ENCODE measurements at places on chromosomes 1 and 21. TPM values are rescaled to one million over a fixed set of nuclear protein-coding genes. Genes with fewer than 3 reads are reported as not detected.

DNA sequence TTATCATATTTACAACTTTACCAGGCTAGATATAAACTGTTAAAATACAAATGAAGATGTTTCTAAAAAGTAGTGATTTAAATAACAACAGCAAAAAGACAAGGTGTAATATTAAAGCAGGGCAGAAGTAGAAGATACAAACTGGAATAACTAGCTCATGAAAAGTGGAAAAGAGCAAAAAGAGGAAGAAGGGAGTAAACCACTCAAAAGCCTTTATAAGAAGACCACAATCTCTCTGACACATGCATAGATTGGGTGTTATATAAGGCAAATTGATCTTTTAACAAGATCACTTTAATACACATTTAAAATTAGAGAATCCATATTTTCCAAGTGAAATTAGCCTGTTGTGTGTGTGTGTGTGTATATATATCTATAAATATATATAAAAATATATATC is 5.0 kb downstream of the DENND1B start:
- DNase-seq = no peak

DNA sequence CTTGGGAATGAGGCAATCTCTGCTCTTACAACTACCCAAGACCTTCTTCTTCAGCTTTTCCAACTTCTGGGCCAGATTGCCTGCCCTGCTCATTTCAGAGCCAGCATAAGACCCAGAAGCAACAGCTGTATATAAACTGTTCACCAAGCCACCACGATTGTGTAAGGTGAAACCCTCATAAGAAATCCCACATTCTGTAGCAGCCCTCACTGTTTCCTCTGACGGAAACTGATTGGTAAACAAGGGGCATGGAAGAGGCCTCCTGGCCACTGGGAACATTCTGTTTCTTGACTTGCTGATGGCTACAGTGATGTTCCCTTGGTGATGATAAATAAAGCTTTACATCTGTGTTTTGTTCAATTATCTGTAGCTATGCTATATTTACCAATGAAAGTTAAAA is 39.7 kb upstream of the EXO1 start:
- no peak for DNase-seq

DNA sequence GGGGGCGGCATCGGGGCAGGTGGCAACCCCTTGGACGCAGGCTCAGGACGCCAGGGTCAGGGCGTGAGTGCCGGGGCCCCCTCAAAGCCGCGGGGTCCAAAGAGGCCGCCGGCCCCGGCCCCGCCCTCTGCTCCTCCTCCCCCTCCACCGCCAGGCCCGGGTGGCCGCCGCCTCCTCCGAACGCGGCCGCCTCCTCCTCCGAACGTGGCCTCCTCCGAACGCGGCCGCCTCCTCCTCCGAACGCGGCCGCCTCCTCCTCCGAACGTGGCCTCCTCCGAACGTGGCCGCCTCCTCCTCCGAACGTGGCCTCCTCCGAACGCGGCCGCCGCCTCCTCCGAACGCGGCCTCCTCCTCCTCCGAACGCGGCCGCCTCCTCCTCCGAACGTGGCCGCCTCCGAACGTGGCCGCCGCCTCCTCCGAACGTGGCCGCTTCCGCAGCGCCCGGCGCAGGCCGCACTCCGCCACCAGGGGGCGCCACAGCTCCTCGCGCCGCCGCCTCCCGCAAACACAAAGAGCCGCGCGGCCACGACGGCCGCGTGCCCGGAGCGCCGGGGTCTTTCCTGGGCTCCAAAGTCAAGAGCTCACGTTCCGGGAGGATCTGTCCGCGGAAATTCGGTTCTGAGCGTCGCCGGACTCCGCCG is 19.3 kb upstream of the SAMD11 start:
- no peak for DNase-seq

The FAM151A gene
- not detected for total RNA-seq

The KCNJ15 gene
- 0.04 TPM for total RNA-seq

- DNase-seq = no peak
Measured at GRCh38 chr1:229153955-229154548, 116.9 kb upstream of the RAB4A start.

DNA sequence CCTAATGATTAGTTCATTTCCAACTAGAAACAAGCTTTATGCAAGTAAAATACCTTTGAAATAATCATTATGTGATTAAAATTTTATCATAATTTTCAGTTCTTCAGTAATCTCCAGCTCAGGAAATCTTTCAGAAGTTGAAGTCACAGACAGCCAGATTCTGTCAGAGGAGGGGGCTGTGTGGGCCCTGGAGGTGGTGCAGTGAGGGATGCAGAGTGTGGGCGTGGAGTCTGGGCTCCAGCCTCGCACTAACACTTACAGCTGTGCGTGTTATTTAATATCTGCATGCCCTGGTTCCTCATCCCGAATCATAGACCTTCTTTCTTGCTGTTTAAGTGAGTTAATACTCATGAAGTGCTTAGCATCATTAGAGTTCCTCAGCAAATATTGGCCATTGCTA is 23.9 kb downstream of the WDR64 start:
- DNase-seq = no peak

- DNase-seq = no peak
Measured at GRCh38 chr1:29499104-29499650, 262.9 kb downstream of the PTPRU start.

The CHRM3 gene
- not detected for total RNA-seq

DNA sequence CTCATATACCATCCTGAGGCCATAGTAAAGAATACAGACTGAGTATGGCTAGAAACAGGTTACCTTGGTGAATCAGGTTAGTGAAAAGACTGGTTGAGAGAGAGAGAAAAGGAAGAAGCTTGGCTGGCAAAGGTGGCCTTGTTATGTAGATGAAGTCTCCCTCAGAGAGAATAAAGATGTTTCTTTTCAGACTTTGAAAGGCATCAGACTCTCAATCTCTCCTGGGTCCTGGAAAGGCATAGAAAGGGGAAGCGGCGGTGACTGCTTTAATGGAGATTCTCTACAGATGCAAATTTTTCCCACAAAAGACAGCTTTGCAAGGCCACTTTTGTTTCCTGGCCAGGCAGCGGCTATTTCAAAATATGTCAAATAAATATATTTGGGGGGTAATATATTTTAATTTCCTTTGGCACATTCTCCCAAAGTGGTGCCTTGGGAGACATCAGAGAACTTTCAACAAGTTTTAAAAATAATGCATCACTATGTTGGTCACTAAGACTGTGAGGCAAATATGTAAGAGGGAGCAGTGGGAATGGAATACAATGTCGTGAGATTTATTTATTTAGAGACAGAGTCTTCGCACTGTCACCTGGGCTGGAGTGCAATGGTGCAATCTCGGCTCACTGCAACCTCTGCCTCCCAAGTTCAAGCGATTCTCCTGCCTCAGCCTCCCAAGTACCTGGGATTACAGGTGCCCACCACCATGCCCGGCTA is 46.1 kb downstream of the NPHS2 start:
- DNase-seq = no peak

GRCh38 chr1:11494771-11495170 is 15.8 kb downstream of the DISP3 start:
- DNase-seq = no peak

DNA sequence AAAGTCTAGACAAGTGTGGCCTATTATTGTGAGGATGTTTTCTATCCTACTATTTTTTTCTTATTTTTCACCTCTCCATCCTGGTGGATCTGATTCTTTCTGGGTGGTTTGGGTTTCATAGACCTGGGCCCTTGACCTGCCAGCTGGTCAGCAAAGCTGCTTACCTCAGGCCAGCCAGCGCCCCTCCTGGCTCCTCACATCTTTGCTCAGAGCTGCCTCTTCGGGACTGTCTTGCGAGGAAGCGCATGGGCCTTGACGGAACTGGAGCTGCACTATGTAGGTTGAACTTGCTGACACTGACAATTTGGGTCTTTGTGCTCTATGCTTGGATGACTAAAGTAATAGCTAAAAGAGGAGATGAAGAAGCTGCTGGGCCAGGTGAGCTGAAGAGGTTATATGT is 138.5 kb upstream of the SYT6 start:
- DNase-seq = no peak

DNA sequence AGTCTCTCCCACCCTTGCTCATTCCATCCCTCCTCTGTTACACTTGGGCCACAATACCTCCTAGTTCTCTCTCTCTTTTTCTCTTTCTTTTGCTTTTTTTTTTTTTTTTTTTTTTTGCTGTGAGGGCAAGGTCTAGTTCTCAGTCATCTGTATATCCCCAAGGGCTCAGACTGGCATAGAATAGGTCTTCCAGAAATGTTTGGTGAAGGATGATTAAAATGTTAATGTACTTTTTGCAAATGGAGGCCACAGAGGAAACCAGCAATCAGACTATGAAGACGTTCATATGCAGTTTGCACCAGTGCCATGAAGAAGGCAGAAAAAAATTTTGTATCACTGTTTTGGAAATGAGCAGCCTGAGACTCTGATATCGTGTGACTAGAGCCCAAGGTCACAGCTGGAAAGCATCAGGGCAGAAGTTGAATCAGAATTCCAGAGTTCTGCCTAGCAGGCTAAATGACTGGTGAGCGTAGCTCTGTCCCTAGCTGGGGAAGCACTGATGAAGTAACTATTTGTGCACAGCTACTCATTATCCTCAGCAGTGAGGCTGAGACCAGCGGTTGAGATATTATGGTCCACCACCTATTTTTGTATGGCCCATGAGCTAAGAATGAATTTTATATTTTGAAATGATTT is 186.5 kb downstream of the TGFBR3 start:
- DNase-seq = no peak

DNA sequence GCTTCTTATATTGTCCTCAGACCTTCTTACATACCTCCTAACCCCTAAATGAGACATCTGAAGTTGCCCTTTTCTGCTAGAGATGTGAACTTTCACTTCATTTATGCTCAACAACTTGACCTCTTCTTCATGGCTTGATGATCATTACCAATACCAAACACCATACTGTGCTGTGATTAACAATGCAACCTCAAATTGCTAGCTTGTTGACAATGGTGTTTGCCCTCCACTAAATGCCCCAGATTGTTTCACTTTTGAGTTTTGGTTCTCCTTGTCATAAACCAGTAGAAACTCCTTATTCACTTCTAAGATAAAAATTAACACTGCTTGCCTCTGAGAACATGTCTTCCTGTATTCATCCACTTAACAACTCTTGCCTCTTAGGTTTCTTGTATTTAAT is 5.6 kb downstream of the JAK1 start:
- DNase-seq = no peak

- DNase-seq = no peak
Measured at GRCh38 chr1:163935738-163936374, 614.1 kb downstream of the NUF2 start.

DNA sequence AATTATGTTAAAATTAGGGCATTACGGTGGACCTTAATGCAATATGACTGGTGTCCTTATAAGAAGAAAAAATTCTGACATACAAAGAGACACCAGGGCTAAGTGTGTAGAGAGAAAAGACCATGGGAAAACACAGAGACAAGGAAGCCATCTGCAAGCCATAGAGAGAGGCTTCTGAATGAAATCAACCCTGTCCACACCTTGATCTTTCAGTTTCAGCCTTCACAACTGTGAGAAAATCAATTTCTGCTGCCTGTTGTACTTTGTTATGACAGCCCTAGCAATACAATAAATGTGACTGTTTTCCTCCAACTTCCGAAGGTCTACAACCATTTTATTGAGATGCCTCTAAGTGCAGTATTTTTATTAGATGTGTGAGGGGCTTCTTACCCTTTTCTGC is 1407.2 kb downstream of the MRPL39 start:
- DNase-seq = no peak

DNA sequence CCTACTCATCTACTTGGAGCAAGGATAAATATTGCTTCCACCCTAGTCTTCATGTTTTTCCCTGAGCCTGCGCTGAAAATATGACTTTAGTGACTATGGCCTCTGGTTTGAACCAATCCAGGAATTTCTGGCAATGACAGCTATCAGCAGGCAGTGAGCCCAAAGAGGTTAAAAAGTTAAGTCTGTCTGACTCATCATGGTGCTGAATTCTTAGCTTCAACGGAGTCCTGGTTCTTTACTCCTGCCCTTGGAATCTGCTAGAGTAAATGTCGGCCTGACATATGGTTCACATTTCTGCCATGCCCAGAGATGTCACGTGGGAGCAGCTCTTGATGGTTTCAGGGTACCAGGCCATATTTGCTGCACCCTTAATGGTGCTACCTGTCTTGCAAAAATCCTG is 351.6 kb upstream of the PLXNA2 start:
- DNase-seq = no peak

The PRAMEF8 gene
- not detected for total RNA-seq

DNA sequence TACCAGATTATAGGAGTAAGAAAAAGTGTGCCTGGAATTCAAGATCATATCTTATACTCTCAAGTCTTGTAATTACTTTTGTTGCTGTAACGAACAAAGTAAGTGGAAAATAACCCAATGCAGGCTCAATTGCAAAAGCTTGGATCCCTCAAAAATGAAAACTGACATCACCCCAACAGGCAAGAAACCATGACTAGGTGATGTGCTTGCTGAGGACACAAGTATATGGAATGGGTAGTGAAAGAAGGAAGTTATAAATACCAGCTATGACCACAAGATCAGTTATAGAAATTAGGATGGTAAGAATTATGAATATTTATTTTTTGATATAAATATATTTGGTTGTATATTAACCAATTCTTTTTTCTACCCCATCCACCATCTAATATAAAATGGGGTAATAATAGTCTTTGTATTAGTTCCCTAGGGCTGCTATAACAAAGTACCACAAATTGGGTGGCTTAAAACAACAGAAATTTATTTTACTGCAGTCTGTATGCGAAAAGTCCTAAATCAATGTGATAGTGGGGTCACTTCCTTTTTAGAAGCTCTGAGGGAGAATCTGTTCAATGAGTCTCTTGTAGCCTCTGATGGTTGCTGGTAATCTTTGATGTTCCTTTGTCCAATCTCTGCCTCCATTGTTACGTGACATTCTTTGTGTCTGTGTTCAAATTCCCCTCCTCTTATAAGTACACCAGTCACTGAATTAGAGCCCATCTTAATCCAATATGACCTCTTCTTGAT is 45.0 kb downstream of the DUSP10 start:
- no peak for DNase-seq

The OR6N1 gene
- not detected for total RNA-seq

The SPAG17 gene
- not detected for total RNA-seq
